ENCODE measurements at places on chromosomes 16 and 17.
A peak's percentile ranks its signal among the peaks of the same experiment; 100 is the strongest.

DNA sequence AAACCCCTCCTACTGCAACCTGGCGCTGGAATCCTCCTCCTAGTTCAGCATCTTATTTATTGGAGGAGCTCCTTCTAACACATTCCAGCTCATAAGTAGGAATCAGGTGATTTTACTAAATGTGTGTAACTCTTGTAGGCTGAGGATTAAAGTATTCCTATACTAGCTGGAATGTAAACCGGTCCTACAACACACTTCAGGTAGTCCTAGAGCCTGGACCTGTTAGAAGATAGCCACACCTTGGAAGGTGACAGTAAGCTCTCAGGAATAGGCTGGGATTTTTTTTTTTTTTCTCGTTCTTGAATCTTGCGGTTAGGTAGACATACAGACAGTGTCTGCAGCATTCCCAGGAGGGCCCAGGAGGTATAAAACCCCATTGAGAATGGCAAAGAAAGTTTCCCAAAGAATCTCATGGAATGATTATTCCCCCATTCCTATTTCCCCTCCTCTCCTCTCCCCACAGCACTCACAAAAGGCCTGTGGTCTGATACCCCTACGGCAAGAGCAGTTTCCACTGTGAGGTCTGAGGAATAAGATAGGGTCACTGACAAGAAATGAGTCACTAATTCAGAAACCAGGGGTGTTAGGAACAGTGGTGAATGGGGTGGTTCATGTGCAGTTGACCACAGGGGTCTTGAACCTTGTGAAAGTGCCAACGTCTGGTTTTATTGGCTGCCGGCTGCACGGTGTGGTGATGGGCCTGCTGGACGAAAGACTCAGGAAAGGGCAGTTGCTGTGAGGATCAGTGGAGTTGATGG lies 267.1 kb downstream of the UTP18 start:
- DNase-seq: no peak

DNA sequence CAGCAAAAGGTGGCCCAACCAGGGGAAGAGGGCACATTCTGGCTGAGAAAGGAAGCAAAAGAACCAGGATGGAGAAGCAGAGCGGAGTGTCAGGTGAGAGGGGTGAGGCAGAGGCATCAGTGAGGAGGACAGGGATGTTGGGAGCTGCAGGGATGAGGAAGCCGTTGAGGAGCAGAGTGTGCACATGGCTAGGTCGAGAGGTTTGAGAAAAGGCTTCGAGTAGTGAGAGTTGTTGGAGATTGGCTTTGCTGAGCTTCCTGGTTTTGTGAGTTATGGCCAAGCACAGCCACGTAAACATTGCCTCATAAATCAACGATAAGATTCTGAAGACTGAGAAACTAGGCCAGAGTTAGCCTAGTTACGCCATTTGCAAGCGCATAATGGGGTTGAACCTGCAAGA lies 26.9 kb downstream of the DNAH2 start:
- DNase-seq: no peak

DNA sequence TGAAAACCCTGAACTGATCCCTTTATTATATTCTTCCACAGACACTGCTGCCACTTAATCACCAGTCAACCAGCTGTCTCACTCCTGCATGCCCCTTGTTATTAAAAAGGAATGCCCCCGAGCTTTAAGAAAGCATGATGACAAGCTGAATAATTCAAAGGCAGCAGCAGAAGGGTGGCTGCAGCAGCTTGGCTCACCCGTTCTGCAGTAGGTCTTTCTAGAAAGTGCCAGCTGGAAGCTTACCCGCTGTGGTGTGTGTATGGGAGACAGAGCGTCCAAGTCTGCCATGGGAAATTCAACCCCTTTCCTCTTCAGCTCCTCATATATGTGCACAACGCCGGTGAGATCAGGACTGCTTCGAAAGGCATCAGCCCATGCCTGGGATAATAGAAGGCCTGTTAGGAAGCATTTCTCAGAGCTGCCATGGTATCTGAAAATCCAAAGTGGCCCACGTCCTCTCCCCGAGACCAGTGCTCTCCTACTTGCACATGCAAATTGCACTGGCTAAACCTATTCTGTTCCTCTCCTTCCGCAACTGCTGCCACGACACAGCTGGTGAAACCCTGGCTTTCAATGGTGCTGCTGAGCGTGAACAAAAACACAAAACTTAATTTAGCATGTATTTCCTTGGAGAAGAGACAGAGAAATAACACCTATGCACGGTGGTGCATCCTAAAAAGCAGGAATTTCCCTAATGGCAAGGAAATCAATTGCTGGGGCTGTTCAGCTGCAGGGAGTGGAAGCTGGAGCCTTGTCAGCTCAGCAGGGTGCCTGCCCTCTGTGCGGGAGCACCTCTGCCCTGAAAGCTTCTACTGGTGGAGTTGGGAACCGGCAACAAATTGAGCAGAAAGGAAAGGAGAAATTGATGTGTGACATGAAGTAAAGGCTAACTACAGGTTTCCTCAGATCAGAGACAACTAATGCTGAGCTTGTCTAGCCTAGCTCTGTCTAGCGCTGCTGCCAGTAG lies 47.9 kb upstream of the SREBF1 start:
- no peak for DNase-seq

GRCh38 chr16:19613834-19614233 lies 58.3 kb downstream of the VPS35L start:
- DNase-seq: no peak

- no peak for DNase-seq
Observed at GRCh38 chr16:89010210-89010925, 33.4 kb upstream of the CBFA2T3 start.

GRCh38 chr17:79046916-79047280 lies 22.9 kb downstream of the C1QTNF1 start:
- DNase-seq: no peak

GRCh38 chr16:80804526-80805383 lies at the start of gene CDYL2:
CDYL2 (minus strand) TSS chr16:80804598; CDS start chr16:80804173, 425 bp downstream.
- peak; percentile 14 for DNase-seq

DNA sequence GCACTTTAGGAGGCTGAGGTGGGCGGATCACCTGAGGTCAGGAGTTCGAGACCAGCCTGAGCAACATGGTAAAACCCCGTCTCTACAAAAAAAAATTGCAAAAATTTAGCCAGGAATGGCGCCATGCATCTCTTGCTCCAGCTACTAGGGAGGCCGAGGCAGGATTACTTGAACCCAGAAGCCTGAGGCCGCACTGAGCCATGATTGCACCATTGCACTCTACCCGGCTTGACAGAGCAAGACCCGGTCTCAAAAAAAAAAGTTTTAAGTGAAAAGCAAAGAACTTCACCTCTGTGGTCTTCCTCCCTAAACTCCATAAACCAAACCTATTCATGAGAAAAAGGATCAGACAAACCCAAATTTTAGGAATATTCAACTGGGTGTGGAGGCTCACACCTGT lies 7.0 kb downstream of the CD2BP2 start:
- no peak for DNase-seq

- peak; percentile 70 for DNase-seq
Observed at GRCh38 chr17:66655861-66656260, 179.1 kb upstream of the CACNG5 start.

DNA sequence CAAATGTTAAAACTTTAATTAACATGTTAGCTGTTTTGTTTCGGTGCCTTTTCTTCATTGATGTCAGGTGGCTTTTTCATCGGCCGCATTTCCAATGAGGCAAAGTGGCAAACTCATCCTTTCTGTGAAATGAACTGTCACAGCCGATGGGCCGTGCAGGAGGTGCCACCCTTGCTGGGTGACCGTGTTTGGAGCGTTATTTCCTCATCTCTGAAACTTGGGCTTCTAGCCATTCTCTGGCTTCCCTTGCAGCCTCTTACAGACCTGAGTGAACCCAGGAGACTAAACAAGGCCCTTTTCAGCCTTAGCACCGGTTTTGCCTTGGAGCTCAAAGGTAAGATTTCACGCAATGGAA lies 42.2 kb upstream of the PRSS54 start:
- DNase-seq: no peak

- no peak for DNase-seq
Observed at GRCh38 chr17:73013816-73014663, 78.4 kb downstream of the SLC39A11 start.

GRCh38 chr16:19621445-19621844 lies 65.9 kb downstream of the VPS35L start:
- DNase-seq: no peak

DNA sequence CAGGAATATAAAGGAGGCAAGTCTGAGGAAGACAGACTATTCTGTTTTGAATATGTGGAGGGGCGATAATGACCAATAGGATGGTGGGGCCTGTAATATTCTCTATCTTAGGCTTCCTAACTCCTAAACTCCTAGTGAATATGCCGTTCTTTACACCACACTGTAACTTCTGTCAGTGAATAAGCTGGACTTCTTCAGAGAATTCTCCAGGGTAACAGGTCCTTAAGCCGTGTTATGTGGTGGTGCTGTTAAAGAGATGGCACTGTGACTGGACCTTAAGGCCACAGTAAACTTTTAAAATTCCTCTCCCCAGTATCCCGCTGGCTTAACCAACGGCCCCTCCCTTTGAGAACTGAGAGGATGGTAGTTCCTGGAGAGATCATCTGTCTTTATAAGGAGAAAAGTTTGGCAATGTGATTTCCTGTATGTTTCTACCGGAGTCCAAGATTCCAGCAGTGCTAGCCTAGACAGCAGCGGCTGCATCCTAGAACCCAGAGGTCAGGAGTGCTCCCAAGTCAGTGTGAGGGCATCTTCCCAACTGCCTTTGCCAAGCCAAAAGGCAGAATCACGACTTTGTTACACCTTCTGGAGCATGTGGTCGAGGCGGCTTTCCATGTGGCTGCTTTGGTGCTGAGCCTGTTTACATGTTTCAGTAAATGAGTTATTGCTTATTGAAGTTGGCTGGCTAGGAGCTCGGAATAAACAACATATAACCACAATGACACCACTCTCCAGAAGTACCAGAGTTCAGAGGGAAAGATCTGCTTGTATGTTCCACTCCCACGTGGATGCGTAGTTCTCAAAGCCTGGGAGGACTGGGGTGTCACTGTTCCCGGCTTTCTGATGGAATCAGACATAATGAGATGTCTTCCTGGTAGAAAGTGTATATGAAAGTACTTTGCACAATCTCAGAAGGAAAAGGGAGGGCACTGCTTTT lies 41.0 kb downstream of the TUBD1 start:
- DNase-seq: no peak
